ENCODE measurements at places on chromosomes 16 and 17. TPM values are rescaled to one million over a fixed set of nuclear protein-coding genes. Genes with fewer than 3 reads are reported as not detected.

Gene NSRP1
- total RNA-seq, result 20.2 TPM

Gene MEIOB
- total RNA-seq, result not detected

Gene MYH1
- not detected for total RNA-seq

Gene COPZ2
- not detected for total RNA-seq

Gene TP53TG3
- total RNA-seq, result not detected

Gene ANKRD40CL
- not detected for total RNA-seq

Gene ZNF771
- total RNA-seq, result 16.3 TPM

- no peak for DNase-seq
- H3K36me3 ChIP-seq, result no peaks in the 10 kb centered on the region
- no peak overlapping the region for H3K4me3 ChIP-seq
- no peak overlapping the region for H3K27ac ChIP-seq
- no peaks in the 10 kb centered on the region for H3K27me3 ChIP-seq
These were observed 85.1 kb downstream of the METRNL start for GRCh38 chr17:83164490-83164889.

GRCh38 chr17:61415374-61416210 lies 15.9 kb downstream of the TBX2 start:
- peak overlapping the region; percentile 60 for H3K4me3 ChIP-seq
- H3K27me3 ChIP-seq, result peaks cover 16% of the 10 kb centered on the region
- no peaks in the 10 kb centered on the region for H3K36me3 ChIP-seq
- no peak for DNase-seq
- H3K4me1 ChIP-seq, result peaks cover 18% of the 10 kb centered on the region
- H3K27ac ChIP-seq, result peak overlapping the region; percentile 39

GRCh38 chr17:59963738-59964481 lies 630 bp downstream of the RNFT1 start:
- H3K27me3 ChIP-seq, result peaks cover 1% of the 10 kb centered on the region
- no peaks in the 10 kb centered on the region for H3K36me3 ChIP-seq
- DNase-seq, result peak; percentile 25
- H3K4me1 ChIP-seq, result peaks cover 11% of the 10 kb centered on the region
- H3K4me3 ChIP-seq, result peak overlapping the region; percentile 89

- H3K4me1 ChIP-seq, result no peaks in the 10 kb centered on the region
- H3K36me3 ChIP-seq, result no peaks in the 10 kb centered on the region
- H3K27ac ChIP-seq, result peak within 1 kb of the TSS; percentile 50
- no peak within 1 kb of the TSS for H3K4me3 ChIP-seq
- peaks cover 5% of the 10 kb centered on the region for H3K27me3 ChIP-seq
These were observed at the start of gene CCL22 for GRCh38 chr16:57358527-57359095. Gene CCL22, plus strand, starts transcription at chr16:57358783. Its CDS starts 34 bp downstream, at chr16:57358817.

- no peaks in the 10 kb centered on the region for H3K36me3 ChIP-seq
- peaks cover 2% of the 10 kb centered on the region for H3K27me3 ChIP-seq
- H3K4me3 ChIP-seq, result peak overlapping the region; percentile 21
- DNase-seq, result no peak
These were observed 2.1 kb downstream of the NMT1 start for GRCh38 chr17:45063198-45063597.

DNA sequence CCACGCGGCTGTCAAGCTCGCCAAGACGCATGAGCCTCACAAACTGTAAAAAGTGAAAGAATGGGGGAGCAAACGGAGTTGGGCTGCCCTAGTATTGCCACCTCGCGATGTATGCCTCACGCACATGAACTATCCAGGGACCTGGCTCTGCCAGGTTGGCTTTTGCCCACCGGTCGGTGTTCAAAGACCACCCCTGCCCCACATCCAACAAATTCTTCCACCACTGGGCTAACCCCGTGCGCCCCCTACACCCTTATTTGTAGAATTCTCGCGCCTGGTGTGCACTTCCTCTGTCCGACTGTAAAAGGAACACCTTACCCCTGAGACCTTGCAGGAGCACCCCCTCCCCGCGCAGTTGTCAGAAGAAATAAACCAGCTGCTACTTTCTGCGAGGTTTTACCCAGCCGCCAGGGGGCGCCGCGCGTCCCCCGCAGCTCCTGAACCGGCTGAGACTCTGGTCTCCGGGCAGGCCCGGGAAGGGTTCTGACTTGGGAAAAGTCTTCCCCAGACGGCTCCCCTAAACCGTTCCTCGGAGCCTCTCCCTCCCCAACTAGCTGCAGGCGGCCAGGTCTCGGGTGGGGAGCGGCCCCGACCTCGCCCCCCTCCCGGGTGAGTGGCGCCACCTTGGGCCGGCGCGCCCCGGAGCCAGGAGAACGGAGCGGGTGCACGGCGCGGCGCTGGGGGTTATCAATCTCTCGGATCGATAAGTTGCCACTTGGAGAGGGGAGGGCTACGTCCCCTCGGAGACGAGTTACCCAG lies 1.7 kb upstream of the ZNF423 start:
- H3K4me3 ChIP-seq, result peak overlapping the region; percentile 91
- DNase-seq, result peak; percentile 74
- H3K27ac ChIP-seq, result peak overlapping the region; percentile 38
- peaks cover 13% of the 10 kb centered on the region for H3K27me3 ChIP-seq

- H3K27me3 ChIP-seq, result peaks cover 3% of the 10 kb centered on the region
- DNase-seq, result no peak
- no peaks in the 10 kb centered on the region for H3K4me1 ChIP-seq
- H3K27ac ChIP-seq, result no peak overlapping the region
- no peak overlapping the region for H3K4me3 ChIP-seq
These were observed 141.8 kb downstream of the XYLT1 start for GRCh38 chr16:17328932-17329331.

DNA sequence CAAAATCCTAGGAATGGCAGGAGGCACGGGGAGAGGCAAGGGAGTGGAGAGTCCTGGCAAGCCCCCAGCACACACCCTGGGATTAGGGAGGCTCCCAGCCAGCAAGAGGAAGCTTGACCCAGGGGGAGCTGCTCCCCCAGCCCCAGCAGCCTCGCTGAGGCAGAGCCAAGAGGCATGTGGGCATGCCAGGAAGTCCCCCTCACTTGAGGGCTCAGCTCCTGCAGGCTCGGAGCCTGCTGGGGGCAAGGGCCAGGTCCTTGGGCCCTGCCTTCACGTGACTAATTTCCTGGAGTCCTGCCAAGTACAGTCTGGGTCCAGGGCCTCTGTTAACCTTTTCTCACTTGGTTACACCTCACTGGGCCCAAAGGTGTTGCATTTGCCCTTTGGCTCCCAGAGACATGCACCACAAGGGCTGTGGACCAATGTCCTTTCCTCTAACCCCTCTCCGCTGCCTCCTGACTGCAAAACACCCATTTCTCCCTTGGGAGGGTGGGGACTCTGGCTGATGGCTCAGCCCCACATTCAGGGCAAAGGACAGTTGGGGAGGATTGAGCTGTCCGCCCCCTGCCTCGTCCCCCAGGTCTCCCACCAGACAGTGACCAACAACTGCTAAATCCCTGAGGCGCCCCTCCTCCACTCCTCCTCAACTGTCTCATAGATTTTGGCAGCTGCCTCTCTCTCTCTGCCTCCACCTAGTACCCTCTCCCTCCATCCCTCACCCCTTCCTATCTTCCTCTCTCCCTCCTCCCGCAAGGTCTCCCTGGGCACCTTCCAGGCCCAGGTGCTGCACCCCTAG lies 4.4 kb upstream of the SLC47A2 start:
- H3K27ac ChIP-seq, result no peak overlapping the region
- peaks cover 8% of the 10 kb centered on the region for H3K27me3 ChIP-seq
- no peaks in the 10 kb centered on the region for H3K4me1 ChIP-seq
- H3K4me3 ChIP-seq, result no peak overlapping the region

- peaks cover 7% of the 10 kb centered on the region for H3K27me3 ChIP-seq
- peak; percentile 66 for DNase-seq
- H3K27ac ChIP-seq, result no peak overlapping the region
- H3K4me3 ChIP-seq, result no peak overlapping the region
These were observed 3.8 kb upstream of the CD7 start for GRCh38 chr17:82320956-82321927.

DNA sequence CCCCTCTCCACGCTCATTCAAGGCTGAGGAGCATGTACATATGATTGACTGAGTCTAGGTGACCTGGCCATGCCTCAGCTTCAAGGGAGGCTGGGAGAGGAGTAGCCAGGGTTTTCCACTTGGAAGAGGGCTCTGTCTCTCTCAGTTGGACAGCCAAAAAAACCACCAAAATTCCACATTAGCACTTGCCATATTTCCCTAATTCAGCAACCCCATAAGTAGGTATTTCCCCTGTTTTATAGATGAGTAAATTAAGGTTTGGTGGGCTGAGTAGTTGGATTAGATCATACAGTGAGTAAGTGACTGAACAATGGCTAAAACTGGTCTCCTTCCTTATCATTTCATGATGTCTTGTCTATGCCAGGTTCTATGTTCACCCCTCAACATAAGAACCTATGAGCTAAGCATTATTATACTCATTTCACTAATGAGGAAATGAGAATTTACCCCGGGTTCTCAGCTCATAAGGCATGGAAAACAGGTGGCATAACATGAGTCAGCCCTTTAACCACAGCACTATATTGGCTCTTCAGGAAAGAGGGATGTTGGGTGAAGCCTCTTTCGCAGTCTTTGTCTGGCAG lies 68.0 kb upstream of the GAS7 start:
- H3K4me3 ChIP-seq, result no peak overlapping the region
- H3K27me3 ChIP-seq, result no peaks in the 10 kb centered on the region
- no peaks in the 10 kb centered on the region for H3K36me3 ChIP-seq
- H3K27ac ChIP-seq, result no peak overlapping the region
- DNase-seq, result no peak
- no peaks in the 10 kb centered on the region for H3K4me1 ChIP-seq

- H3K36me3 ChIP-seq, result peaks cover 5% of the 10 kb centered on the region
- no peak overlapping the region for H3K4me3 ChIP-seq
- H3K27me3 ChIP-seq, result peaks cover 2% of the 10 kb centered on the region
- peaks cover 3% of the 10 kb centered on the region for H3K4me1 ChIP-seq
These were observed 236.4 kb downstream of the CCDC182 start for GRCh38 chr17:57508671-57509070.

- no peaks in the 10 kb centered on the region for H3K4me1 ChIP-seq
- H3K36me3 ChIP-seq, result no peaks in the 10 kb centered on the region
- DNase-seq, result no peak
- no peak overlapping the region for H3K27ac ChIP-seq
- H3K27me3 ChIP-seq, result no peaks in the 10 kb centered on the region
These were observed 99.9 kb downstream of the ASIC2 start for GRCh38 chr17:33192951-33193911.

Measured in endothelial cell (in vitro differentiated cells).